ENCODE measurements at places on chromosomes 4 and X. TPM values are rescaled to one million over a fixed set of nuclear protein-coding genes. Genes with fewer than 3 reads are reported as not detected.

GRCh38 chr4:40506066-40506465, 123.6 kb downstream of the RBM47 start:
- DNase-seq = no peak

Gene SORBS2
- total RNA-seq = 21.8 TPM

DNA sequence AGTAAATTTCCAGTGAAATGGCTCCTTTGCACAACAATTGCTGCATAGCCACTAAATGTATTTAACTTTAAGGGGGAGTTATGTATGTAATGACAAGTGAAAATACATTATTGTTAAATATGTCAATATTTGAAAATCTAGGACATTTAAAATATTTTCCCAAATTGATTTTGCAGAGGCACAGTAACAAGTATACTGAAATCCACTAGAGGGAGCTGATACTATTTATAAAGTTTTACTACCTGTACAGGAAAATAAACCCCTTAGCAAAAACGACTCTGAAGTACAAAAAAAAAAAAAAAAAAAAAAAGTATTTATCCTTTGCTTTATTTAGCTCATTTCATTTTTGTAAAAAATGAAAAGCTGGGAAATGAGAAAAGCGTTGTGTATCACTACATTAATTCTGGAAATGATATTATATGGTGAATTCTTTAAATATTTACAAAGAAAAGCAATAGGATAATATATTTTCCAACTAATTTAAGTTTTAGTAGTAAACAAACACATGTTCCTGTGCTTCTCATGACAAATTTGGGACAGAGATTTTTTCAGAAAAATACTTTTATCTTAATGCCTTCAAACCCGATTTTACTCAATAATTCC, 727.7 kb downstream of the DMD start:
- DNase-seq = no peak

DNA sequence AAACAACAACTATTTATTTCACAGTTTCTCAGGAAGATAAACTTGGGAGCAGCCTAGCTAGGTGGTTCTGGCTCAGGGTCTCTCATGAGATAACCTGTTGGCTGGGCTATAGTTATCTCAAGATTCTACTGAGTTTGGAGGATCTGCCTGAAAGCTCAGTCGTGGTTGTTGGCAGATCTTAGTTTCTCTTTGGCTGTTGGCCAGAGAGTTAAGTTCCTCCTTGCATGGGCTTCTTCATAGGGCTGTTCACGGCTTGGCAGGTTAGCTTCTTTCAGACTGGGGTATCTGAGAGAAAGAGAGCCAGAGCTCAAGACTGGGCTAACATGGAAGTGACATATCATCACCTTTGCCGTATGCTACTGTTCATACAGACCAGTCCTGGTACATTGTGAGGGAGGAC, 28.7 kb downstream of the SEC24B start:
- DNase-seq = no peak

DNA sequence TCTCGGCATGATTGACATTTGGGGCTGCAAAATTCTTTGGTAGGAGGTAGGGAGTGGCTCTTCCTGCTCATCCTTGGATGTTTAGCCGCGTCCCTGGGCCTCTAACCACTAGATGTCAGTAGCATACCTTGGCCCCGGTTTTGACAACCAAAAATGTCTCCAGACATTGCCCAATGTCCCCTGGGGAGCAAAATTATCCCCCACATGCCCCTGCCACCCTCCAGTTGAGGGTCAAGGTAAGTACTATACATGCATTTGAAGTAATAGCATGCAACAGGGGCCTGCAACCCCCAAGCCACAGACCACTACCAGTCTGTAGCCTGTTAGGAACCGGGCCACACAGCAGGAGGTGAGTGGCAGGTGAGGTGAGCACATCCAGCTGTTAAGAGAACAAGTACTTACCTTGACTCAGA, 17.6 kb upstream of the KIAA1210 start:
- DNase-seq = no peak

DNA sequence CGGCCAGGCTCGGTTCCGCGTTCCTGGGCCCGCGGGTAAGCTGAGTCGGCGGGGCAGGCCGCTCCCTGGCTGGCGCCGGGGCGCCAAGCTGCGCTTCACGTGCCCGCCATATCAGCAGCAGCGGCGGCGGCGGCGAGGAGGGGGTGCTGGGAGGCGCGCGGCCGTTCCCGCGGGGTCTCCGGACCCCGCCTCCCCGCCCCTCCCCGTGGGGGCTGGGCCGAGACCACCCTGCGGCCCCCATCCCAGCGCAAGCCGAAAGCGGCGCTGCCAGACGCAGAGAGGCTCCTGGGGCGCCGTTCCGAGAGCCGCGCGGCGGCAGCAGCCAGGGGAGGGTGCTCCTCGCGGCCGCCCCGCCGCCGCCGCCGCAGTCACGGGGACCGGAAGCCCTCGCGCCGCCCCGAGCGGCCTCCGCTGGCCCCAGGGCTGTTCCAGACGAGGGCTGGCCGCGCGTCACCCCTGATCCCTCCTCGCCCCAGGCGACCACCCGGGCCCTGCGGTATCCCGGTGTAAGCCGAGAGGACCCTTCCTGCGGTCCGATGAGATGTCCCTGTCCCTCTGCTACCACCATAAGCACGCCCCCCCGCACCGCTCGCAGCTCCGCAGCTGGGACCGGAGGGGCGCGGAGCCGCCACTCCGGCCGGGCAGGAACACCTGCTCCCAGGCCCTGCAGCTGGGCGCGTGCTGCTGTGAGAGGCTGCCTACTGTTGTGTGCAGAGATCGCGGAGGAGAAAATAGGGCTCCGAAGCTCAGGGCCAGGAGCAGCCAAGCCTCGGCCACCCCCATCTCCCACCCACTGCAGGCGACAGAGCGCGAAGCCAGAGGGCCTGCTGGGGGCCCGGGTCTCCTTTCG, 7.5 kb upstream of the BCOR start:
- no peak for DNase-seq

DNA sequence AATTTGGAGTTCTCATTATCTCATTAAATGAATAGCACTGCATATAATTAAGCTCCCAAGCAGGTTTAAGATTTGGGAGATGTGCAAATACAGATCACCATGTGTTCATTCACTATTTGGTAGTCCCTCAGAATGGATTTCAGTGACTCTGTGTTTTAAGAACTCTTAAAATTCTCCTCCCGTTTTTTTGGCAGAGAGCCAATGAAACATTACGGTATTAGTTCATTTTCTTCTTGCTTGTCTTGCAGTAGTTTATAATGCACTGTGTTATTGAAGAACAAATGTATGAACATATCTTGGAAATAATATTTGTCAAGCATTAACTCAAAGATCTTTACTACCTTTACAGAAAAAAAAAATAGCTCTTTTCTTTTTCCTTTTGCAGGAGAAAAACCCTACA, 32.7 kb downstream of the KLF3 start:
- no peak for DNase-seq

- no peak for DNase-seq
Measured at GRCh38 chrX:19798423-19798822, 89.0 kb downstream of the SH3KBP1 start.

Gene OTC
- 0.33 TPM for total RNA-seq

Gene TLL1
- 11.5 TPM for total RNA-seq

Gene PCSK1N
- 2.2 TPM for total RNA-seq

DNA sequence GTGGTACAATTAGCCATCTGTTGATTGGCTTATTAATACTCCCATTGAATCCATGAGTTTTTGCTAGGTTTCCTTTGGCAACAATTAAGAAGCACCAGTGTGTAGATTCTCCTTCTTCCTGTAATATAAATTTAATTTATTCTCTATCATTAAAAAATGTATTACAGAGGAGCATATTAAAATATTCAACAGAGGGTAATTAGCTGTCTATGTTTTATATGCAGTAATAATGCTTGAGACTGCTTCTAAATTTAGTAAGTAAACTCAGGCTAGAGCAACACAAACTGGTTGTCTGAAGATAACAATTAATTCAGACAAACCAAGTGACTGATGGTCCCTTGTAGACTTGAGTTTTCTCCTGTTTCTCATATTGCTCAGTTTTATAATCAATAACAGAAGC, 192.4 kb downstream of the FAT4 start:
- no peak for DNase-seq

DNA sequence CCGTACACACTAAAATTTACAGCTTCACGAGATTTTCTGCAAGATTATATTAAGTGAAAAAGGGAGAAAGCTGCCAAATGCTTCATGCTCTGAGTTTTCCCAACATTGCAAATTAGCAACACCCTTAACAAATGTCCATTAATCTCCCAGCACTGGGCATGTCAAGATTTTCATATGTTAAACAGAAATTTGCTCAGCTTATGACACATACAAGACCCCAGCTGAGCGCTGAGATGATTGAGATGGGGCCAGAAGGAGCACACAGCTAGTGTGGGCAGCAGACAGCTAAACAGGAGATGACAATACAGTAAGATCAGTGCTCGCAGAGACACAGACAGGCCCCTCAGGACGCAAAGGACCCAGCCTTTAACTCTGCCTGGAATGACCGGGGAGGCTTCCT, 208.8 kb downstream of the STK32B start:
- no peak for DNase-seq

Gene PRRG1
- 14.7 TPM for total RNA-seq

GRCh38 chr4:89929425-89930159, 34.9 kb downstream of the MMRN1 start:
- DNase-seq = no peak

Gene NWD2
- 2.2 TPM for total RNA-seq

Gene FGFBP2
- 3.4 TPM for total RNA-seq

Gene TMEM31
- total RNA-seq = not detected

- DNase-seq = no peak
Measured at GRCh38 chrX:50432829-50433289, 37.8 kb downstream of the DGKK start.

DNA sequence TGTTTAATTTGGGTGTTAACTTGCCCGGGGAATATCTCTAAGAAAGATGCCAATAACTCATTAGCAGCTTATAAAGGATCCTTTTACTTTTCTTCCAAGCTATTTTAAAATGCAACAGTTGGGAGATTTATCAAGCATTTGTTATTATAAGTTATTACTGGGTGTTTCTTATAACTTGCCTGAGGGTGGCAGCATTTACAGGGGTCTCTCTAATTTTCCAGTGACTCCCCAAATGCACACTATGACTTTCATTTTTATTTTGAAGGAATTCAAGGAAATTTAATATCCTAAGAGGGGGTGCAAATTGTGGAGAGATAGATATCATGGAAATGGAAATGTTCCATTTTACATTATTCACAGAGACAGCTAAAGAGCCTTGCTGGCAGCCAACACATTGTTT, 138.0 kb downstream of the PDGFRA start:
- no peak for DNase-seq

DNA sequence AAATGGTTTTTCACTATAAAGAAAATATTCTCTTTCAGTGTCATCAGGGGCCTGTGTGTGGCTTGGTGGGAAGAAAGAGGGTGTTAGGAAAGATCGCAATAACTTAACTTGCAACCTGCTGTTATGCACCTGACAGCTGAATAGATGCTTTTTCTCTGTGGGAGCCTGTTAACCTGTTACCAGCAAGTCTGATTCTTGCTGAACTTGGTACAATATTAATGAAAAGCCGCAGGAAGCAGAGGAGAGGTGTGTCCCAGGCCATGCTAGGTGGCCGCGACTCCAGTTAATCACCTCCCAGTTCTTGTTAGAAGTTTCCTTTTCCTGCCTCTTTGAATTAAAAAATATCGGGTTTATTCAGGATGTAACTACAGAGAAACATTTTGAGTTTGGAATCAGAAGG, 494.8 kb upstream of the AGA start:
- no peak for DNase-seq

- DNase-seq = no peak
Measured at GRCh38 chr4:41579043-41579442, 41.1 kb downstream of the LIMCH1 start.

Gene GSX2
- total RNA-seq = not detected

DNA sequence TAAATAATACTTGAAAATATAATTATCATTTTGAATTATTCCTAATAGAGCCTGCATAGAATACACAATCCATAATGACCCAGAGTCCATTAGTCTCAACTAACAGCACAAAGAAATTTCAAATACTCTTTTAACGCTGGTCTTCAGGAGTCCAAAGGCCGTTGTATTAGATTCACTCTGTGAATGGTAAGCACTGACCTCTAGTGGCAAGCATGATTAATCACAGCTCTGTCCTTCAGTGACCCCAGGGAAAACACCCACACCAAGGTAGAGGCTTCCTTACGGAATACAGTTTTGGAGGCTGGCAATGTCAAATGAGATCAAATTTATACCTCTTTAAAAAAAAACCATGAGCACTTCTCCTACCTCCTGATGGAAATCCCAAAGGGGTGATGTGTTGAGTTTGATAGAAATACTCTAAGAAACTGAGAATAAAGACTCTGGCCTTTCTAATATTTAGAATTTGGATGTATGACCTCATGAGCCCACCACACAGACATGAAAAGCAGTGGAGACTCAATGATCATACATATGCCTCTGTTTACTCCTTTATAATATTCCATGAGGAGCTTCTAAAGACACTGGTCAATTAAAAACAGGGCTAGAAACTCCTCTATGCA, 147.2 kb upstream of the DKK2 start:
- no peak for DNase-seq

- no peak for DNase-seq
Measured at GRCh38 chrX:119417842-119418241, 18.7 kb downstream of the SLC25A43 start.

Gene ADGRG4
- total RNA-seq = 0.16 TPM

Gene SPACA5
- not detected for total RNA-seq

Gene ATP2B3
- not detected for total RNA-seq

Gene CLDN34
- not detected for total RNA-seq

GRCh38 chr4:3752022-3752421, 14.2 kb upstream of the ADRA2C start:
- DNase-seq = no peak

Gene ABCG2
- 2.6 TPM for total RNA-seq

Gene KCNE5
- 1.4 TPM for total RNA-seq

DNA sequence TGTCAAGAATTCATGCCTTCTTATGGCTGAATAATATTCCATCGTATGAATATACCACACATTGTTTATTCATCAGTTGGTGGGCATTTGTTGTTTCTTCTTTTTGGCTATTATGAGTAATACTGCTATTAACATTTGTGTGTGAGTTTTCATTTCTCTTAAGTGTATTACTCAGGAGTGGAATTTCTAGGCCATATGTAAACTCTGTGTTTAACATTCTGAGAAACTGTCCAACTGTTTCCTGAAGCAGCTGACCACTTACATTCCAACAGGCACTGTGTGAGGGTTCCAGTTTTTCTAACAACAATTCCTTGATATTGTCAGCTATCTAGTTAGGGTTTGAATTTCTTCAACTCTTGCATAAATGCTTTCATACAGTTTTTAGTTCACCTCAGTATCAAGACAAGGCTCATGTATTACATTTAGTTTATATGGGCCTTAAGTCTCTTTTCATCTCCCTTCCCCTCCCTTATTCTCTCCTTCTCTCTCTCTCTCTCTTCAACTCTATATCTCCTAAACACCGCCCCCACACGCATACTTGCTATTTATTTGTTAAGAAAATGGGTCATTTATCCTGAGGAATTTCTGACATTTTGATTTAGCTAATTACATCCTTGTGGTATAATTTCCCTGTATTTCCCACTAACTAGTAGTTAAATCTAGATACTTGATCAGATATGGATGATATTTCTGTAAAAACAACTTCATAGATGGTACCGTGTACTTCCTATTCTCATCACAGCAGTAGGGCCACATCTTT, 77.4 kb downstream of the WDR19 start:
- no peak for DNase-seq

GRCh38 chr4:55912249-55912648, 36.5 kb upstream of the CEP135 start:
- no peak for DNase-seq

GRCh38 chr4:24856586-24856985, 56.3 kb downstream of the CCDC149 start:
- DNase-seq = no peak

Gene AMTN
- not detected for total RNA-seq
